Omental fat pad (tissue), 4 donors: ENCODE measurements at places on chromosomes 12 and 14.

DNA sequence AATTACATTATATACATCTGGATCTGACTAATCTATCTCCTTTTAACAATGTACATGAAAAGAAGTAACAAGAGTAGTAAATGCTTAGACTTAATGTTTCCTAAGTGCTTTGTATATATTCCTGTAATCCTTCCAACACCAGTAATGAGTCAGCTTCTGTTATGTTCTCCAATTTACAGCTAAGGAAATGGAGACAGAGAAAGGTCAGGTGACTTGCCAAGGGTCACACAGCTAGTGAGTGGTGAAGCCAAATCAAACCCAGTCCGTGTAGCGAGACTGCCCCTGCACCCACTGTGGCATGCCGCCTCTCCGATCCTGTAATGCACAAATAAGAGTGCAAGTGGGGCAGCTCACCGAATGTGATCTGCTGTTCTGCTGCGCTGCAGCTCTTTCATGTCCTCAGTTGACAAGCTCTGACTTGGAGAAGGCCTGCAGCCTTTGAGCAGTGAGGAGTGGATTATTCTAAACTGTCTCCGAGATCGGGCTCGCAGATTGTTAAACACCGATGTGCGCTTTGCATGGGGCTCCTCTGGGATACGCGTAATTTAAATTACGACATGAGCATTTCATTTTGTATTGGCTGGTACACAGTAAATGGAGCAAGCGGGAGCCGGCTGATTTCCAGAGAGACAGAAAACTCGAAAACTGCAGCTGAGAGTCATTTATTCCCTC, 65.1 kb upstream of the KTN1 start:
- DNase-seq: no peak

GRCh38 chr12:109900752-109901580, 892 bp downstream of the TCHP start:
- DNase-seq: no peak

DNA sequence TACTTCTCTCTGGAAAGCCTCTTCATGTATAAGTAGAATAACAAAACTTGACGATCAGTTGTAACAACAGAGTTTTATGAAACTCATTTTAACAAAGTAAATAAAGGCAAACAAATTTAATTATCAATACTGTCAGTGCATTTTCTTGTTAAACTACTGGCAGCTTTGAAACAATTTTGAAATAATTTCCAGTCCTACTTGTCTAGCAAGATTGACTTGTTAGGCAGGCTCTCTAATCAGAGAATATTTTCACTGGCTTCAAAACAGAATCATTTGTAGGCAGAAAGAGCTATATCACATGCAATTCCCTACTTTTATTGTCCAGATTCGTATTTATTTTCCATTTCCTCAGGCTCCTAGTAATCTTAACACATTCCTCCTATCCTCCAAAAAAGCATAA, 45.9 kb upstream of the SLC6A13 start:
- no peak for DNase-seq

DNA sequence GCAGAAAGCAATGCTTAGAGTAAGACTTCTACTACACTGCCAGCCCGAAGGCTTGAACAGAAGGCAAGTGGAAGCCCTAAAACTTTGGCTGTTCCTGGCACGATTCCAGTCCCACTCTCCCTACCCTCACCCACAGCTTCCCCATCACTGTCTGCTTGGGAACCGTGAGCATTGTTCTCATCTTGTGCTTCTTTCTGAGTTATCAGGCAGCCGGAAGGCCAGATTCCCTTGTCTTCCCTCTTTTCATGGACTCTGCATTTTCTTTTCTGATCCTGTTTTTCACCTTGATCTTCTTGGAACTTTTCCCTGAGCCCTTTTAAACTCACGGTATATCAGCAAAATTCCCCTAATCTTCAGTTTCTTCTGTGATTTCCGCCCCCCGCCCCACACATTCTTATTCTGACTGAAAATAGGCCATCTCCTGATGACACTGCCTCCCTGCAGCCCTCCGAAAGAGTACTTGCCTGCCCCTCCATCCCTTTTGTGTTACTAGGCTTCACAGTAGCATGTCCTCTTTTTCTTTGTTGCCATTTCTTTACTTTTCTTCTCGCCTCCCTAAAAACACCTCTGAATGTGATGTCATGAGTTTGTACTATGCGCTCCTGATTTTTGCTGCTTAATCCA, 29.9 kb downstream of the RCOR1 start:
- DNase-seq: no peak

DNA sequence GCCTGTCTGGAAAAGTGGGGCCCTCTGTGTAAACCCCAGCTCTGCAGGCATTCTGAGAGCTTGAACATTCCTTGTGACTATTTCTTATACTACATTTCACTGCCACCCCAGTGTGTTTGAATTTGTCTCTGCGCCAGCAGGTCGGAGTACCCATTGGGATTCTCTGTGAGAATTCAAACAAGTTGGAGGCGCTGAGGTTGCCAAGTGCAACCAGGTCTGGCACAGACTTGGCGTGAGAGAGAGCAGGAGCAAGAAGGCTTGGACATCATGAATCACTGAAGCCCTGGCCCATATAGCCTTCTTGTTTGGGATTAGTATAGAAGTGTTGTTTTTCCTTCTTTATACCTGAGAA, 33.0 kb upstream of the ATP2A2 start:
- no peak for DNase-seq

DNA sequence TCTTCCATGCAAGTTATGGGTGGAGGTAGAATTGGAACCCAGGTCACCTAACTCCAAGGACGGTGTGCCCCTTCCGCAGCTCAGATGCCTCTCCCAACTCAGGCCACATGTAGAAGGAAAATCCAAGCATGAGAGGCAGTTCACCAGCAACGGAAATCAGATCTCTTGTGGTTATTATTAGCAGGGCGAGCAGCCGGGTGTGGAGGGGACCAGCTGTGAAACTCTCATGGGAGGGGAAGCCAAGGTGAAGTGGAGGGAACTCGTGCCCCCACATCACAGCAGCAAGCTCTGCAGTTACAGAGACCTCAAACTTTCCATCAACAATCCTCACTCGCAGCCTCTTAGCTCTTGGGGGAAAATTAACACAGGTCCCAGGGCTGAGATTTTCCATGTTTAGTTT, 79.7 kb downstream of the KSR2 start:
- no peak for DNase-seq

DNA sequence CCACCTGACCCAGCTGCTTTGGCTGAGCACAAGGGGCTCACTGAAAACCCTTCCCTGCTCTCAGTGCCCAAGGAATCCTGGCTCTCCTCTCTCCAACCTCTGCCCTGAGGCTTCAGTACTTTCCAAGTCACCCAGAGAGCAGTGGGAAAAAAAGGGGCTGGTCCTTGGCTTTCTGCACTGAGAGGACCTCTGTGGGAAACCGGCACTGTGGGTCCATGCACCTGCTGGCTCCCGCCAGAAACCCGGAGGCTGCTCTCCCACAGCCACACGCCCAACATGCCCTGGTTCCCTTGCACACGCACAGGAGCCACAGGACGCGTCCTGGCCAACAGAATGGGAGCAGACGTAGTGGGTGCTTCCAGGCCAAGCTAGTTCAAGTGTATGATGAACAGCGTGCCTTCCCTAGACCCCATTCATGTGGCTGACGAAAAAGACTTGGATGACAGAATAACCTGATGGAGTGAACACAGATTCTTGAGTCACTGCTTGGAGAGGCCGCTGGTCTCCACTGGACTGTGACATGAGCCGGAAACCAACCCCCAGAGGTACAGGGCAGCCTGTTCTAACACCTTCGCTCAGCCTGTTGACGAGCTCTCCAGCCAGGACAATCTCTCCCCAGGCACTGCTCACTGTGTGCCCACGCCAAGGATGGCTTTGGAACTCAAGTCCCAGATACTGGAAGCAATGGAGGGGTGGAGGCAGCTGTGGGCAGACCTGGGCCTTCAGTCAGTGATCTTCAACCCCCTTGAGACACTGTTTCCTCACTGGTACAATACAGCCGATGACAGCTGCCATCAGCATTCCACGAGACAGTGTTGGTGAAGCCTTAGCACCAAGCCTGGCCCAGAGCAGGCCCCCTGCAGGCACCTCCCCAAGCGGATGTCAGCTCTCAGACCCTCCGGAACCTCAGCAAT, 87.7 kb downstream of the ITPK1 start:
- no peak for DNase-seq

DNA sequence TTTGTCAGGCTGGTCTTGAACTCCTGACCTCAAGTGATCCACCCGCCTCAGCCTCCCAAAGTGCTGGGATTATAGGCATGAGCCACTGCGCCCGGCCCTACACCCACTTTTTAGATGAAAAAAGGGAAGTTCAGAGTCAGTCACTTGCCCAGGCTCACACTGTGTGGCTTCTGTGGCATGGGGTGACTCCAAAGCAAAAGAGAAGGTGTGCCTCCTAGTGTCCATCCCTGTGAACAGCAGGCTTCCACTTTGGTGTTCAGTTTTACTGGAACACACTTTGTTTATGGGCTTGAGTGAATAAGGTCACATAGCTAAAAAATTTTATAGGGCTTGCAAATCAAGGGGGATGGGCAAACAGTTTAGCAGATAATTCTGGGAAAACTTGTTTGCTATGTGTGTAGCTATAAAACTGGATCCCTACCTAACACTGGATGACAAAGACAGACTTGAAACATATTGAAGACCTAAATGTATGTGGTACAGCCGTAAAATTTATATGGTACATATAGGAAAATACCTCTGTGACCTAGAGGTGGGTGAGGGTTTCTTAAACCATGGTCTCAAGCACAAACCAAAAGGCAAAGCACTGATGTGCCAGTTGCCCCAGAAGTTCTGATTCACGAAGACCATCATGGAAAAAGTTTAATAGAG, 54.9 kb downstream of the EID3 start:
- no peak for DNase-seq

DNA sequence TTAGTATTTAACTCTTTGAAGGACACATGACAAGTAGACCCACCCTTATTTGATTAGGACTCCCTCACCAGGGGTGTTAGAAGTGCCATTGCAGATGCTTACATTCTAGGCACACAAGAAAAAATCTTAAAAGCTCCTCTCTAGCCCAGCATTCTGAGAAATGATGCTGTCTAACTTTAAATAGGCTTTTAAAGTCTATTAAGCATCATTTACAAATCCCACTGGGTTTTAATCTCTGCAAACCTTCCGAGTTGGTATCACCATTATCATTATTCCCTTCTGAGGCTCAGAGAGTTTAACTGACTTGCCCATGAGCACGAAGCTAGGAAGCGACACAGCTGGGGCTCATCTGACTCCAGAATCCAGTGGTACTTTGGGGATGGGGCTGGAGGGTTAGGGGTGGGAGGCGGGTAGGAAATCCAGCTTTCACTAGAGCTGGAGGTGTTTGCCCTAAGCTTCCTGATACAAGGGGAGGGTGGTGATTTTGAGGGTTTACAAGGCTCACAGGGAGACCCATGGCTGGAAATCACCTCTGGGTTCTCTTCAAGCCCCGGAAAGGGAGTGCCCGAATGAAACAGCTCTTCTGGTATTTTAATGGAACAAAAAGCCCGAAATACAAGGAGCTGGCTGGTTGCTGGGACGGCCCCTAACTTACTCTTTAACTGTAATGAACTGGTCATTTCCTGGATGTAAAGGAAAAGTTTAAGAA, 109.2 kb upstream of the FUT8 start:
- no peak for DNase-seq

DNA sequence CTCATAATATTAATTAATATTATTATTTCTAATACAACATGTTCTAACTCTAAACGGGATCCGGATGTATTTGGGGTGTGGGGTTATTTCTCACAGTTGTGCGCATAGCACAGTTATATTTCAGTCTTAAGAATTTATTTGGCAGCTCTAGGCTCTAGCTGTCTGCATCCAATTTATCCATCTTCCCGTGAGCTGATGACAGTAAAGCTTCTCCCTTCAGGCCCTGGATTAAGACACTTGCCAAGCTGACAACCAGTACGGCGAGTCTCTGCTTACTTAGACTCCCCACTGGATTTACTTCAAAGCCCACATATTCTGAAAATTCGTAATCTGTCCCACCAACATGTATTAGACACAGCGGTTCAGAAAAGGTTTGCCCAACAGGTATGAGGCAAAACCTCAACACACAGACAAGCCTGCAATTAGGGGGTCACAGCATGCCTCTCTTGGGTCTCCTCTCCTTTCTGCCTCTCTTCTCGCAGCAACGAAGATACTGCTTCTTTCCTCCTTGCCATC, 232.9 kb upstream of the TMTC1 start:
- no peak for DNase-seq

DNA sequence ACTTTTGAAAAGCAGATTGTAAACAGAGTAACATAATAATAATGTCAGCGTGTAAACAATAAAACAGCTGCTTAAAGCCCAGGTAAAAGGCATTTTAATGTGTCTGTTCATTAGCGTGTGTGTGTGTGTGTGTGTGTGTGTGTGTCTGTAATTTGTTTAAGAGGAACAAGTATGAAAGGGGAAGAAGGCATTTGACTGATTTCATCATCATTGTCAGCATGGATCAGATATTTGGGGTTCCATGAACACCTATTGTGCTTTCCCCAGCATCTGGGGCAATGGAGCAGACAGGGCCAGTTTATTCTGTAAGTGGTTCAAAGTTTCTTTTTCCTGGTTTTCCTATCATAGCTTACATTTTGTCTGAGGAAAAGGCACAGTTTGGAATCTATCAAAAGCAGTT, 28.9 kb downstream of the SLC25A21 start:
- DNase-seq: no peak

DNA sequence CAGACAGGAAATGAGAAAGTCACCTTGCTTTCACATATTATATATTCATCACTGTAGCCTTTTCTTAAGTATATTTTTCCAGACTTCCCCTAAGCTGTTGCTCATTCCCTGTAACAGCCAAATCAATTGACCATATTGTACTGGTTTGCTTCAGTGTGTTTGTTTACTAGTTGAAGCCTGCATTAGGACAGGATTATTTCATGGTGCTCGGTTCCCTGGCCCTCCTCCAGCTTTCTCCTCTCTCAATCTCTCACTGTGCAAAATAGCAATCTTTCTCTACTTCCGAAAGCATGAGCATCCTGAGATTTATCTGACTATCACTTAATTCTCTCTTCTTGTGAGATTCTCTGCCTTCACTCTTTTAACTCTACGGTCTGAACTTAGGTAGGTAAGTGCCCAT, 2.4 kb downstream of the SLC35F4 start:
- no peak for DNase-seq

DNA sequence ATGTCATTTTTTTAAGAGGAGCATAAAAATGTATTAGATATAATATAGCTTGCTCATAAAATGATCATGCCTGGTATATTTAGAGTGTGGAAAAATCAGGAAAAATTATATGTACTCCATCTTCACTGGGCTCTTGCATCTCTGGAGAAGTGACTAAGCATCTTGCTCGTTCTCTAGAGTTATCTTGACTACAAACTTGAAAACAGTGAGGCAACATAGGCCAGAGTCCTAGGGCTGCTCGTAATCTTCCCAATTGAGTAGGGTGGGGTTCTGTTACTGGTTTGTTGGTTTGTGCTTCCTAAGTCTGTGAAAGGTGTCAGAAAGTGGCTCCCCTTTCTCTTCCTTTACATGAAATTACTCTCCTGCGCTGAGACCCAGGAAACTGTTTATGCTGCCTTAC, 46.2 kb downstream of the AACS start:
- DNase-seq: no peak

GRCh38 chr14:77584809-77585208, 31.6 kb downstream of the SPTLC2 start:
- no peak for DNase-seq
